Activated CD4-positive, alpha-beta T cell treated with anti-CD3 and anti-CD28 coated beads, Interleukin-2, amount 10 ng/mL, durations not matched to agents 24 days and 14 days (primary cell): ENCODE measurements at places on chromosomes 2 and 18. TPM values are rescaled to one million over a fixed set of nuclear protein-coding genes. Genes with fewer than 3 reads are reported as not detected.

MEP1B gene
- not detected in 2 replicates for total RNA-seq

GRCh38 chr2:119871725-119872124 lies 112.0 kb downstream of the PTPN4 start:
- H3K27ac ChIP-seq: no peak overlapping the region
- H3K4me3 ChIP-seq: no peak overlapping the region
- peaks cover 8% of the 10 kb centered on the region for H3K36me3 ChIP-seq

GCC2 gene
- 38.1 and 43.4 TPM in 2 replicates for total RNA-seq

- H3K4me1 ChIP-seq: peaks cover 9% of the 10 kb centered on the region
- DNase-seq: no peak
- no peak overlapping the region for H3K27ac ChIP-seq
These were observed 678 bp downstream of the CYP27C1 start for GRCh38 chr2:127219171-127220070.

DNAH6 gene
- 0.17 and 0.23 TPM in 2 replicates for total RNA-seq

MROH2A gene
- total RNA-seq: not detected in 2 replicates

KIF1A gene
- total RNA-seq: 0.37 and 0.47 TPM in 2 replicates

- H3K4me3 ChIP-seq: no peak overlapping the region
- H3K4me1 ChIP-seq: no peaks in the 10 kb centered on the region
- DNase-seq: no peak
- no peak overlapping the region for H3K27ac ChIP-seq
These were observed 226.8 kb upstream of the PXDN start for GRCh38 chr2:1971124-1971523.

DNA sequence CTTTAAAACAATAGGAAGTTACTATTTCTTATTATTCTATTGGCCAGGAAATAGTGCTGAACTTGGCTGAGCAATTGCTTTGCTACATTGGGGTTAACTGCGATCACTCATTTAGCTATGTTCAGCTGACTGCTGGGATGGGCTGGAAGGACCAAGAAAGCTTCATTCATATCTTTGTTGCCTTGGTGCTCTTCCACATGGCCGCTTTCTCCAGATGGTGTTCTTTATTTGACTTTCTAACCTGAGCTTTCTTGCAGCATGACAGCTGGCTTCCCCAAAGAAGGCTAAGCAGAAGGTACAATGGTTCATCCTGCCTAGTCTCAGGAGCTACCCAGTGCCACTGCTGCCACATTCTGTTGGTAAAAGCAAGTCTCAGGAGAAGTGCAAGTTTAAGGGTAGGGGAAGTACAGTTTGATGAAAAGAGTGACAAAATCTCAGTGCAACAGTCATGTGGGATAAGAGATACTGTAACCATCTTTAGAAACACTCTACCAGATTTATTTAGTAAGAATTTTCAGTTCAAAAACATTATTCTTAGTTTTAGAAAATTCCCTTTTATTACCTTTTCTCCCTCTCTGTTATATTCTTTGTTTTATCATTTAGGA lies 180.6 kb upstream of the RBMS1 start:
- no peak overlapping the region for H3K4me3 ChIP-seq
- H3K27me3 ChIP-seq: peaks cover 5% of the 10 kb centered on the region
- DNase-seq: no peak

DNA sequence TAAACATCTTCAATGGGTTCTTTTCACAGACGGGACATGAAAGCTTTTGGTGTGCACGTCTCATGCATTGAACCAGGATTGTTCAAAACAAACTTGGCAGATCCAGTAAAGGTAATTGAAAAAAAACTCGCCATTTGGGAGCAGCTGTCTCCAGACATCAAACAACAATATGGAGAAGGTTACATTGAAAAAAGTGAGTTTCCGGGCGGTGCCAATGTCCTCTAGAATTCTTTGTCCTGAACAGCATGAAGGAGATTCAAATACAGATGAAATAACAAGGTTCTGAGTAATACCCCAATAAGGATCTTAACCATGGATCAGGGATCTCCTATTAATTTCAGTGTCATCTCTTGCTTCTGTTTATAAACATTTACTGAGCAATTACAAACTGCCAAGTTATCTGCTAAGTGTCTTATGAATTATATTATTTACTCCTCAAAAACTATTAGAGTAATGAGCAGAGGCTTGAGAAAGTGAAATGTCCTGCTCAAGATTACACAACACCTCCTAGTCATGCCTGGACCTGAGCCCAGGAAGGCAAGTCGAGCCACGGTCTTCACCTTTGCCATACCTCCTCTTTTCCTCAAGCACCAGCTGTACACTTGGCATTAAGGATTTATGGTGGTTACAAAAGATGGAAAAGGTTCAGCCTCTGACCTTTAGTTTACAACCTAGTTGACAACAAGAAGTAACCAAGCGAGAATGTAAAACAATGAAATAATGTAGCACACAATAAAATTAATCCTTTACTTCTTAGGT lies 22.6 kb downstream of the DHRS9 start:
- H3K4me1 ChIP-seq: peaks cover 21% of the 10 kb centered on the region
- H3K4me3 ChIP-seq: no peak overlapping the region
- H3K27me3 ChIP-seq: no peaks in the 10 kb centered on the region
- H3K36me3 ChIP-seq: peaks cover 2% of the 10 kb centered on the region
- H3K27ac ChIP-seq: no peak overlapping the region
- DNase-seq: no peak

GRCh38 chr2:28399956-28400355 lies 7.3 kb downstream of the FOSL2 start:
- H3K27ac ChIP-seq: peak overlapping the region; percentile 40
- no peak overlapping the region for H3K4me3 ChIP-seq
- peaks cover 56% of the 10 kb centered on the region for H3K36me3 ChIP-seq
- H3K27me3 ChIP-seq: no peaks in the 10 kb centered on the region
- peaks cover 60% of the 10 kb centered on the region for H3K4me1 ChIP-seq
- DNase-seq: no peak

DNA sequence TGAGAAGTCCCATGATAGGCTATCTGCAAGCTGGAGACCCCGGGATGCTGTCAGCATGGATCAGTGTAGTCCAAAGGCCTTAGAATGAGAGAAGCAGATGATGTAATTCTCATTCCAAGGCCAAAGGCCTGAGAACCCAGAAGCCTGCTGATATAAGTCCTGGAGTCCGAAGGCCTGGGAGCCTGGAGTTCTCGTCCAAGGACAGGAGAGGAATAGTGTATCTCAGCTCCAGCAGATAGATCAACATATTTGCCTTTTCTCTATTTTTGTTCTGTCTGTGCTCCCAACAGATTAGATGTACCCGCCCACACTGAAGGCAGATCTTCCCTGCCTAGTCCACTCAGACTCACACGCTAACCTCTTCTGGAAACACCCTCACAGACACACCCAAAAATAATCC lies 454.9 kb upstream of the CHAC2 start:
- no peaks in the 10 kb centered on the region for H3K27me3 ChIP-seq
- no peak for DNase-seq
- H3K27ac ChIP-seq: no peak overlapping the region
- H3K4me1 ChIP-seq: no peaks in the 10 kb centered on the region

DNA sequence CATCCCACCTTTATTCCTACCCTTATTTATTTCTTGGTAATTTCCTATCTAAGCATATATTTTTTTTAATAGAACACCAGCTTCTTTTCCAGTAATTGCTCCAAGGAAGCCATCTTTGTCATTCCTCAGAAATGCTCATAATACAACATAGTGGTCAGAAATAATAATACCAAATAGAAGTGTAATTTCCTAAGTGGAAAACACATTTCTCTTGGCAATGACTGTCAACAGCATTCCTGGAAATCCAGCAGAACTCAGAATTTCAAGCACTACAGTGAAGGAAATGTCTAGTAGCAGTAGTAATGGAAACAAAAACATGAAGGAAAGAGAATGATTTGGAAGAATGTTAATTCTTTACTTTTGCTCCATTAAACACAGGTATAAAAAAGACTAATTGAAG lies 56.6 kb downstream of the GDF7 start:
- H3K36me3 ChIP-seq: peaks cover 9% of the 10 kb centered on the region
- H3K4me1 ChIP-seq: peaks cover 2% of the 10 kb centered on the region
- H3K27me3 ChIP-seq: no peaks in the 10 kb centered on the region
- H3K27ac ChIP-seq: no peak overlapping the region

DNA sequence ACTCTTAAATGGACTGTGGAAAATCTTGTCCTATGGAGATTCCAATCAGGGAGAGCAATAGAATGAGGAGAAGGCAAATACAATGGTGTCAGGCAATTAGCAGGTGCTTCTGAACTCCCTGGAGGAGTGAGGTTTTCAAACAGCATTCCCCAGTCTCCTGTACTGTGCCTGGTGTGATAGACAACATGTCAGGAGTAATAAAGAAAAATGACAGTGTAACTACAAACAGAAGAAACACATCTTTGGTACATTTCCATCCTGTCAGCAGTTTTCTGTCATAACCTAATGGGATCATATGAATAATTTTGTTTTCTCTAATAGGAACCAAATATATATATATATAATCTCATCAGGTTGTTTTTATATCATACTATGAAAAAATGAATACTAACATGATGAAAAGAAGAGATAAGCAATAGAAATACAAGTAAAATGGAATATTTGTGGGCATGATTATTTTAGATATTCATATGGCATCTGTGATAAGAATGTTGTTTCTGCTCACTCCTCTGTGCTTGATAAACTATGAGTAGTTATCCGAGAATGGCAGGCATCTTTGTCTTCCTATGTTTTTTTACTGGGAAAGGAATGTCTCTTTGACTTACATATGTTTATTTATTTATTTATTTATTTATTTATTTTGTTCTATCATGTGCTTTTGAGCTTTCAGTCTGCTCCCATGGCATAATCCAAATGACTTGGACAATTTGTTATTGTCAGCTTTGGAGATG lies 441.7 kb downstream of the TXNL1 start:
- no peaks in the 10 kb centered on the region for H3K36me3 ChIP-seq
- H3K27me3 ChIP-seq: no peaks in the 10 kb centered on the region

DNA sequence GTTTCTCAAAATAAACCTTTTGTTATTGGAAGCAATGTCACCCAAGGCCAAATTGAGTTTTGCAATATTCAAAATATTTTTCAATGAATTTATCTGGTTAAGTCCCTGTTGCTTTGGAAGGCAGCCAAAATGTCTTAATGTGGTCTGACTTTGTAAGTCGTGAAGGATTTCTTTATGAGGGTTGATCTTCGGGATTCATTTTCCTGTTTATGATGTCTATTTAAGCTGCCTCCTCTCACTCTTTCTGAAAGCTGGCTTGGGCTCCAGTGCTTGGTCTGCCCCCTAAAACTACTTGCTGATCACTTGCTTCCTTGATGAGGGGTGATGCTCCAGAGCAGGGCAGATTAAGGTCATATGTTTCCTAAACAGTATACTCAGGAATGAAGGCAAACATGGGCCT lies 141.1 kb downstream of the ANTXR1 start:
- peaks cover 2% of the 10 kb centered on the region for H3K27me3 ChIP-seq
- H3K4me3 ChIP-seq: no peak overlapping the region
- no peak overlapping the region for H3K27ac ChIP-seq
- DNase-seq: no peak
- no peaks in the 10 kb centered on the region for H3K4me1 ChIP-seq

GRCh38 chr2:106147159-106147558 lies 46.9 kb downstream of the UXS1 start:
- no peaks in the 10 kb centered on the region for H3K27me3 ChIP-seq
- peaks cover 39% of the 10 kb centered on the region for H3K4me1 ChIP-seq
- peak overlapping the region; percentile 42 for H3K27ac ChIP-seq
- DNase-seq: no peak
- no peak overlapping the region for H3K4me3 ChIP-seq

DNA sequence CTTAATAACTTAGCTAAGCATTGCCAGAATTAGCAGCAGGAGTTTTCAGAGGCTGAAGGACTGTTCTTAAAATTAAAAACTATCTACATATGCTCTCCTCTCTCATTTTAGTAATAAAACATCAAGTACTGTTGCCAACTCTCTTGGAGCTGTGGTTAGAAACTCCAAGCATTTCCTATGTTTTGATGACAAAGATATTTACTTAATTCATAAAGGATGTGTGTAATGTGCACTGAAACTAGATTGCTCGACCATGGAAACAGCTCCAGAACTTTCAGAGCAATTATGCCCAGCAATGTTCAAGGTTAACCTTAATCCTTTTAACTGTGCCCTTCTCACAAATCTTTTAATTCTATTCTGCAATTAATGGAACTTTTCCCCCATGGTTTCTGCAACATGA lies 8.4 kb downstream of the GRP start:
- H3K4me3 ChIP-seq: no peak overlapping the region
- no peaks in the 10 kb centered on the region for H3K4me1 ChIP-seq
- peaks cover 55% of the 10 kb centered on the region for H3K27me3 ChIP-seq
- DNase-seq: no peak
- H3K27ac ChIP-seq: no peak overlapping the region
- no peaks in the 10 kb centered on the region for H3K36me3 ChIP-seq

- no peak overlapping the region for H3K4me3 ChIP-seq
- peaks cover 2% of the 10 kb centered on the region for H3K27me3 ChIP-seq
- no peaks in the 10 kb centered on the region for H3K4me1 ChIP-seq
- DNase-seq: no peak
- H3K27ac ChIP-seq: no peak overlapping the region
These were observed 57.3 kb downstream of the SLC8A1 start for GRCh38 chr2:40394597-40394996.

DNA sequence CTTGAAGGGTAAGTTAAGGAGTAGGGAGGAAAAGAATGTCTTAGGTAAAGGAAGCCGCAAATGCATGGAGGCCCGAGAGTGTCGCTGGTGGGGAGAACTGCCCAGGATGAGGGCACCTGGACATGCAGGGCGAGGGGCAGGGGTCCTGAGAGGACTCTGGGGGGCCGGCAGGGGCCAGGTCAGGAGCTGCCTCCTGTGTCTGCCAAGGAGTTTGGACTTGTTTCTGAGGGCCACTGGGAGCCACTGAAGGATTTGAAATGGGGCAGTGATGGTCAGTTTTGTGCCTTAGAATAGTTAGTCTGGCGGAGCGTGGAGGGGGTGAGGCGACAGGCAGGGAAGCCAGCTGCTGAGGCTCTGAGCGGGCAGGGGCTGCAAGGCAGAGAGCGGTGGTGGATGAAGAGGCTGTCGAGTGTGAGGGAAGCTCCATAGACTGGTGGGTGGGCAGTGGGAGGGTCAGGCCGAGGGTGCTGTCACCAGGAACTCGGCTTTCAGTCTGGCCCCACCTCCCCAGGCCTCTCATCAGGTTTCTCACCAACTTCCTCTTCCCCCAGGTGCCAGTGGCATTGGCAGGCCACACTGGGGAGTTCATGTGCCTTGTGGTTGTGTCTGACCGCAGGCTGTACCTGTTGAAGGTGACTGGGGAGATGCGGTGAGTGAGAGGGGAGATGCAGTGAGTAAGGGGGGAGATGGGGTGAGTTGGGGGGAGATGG lies 14.7 kb upstream of the SLC4A3 start:
- peaks cover 5% of the 10 kb centered on the region for H3K4me1 ChIP-seq
- no peak for DNase-seq
- no peak overlapping the region for H3K27ac ChIP-seq
- H3K4me3 ChIP-seq: no peak overlapping the region
- H3K27me3 ChIP-seq: no peaks in the 10 kb centered on the region

DSC2 gene
- not detected in 2 replicates for total RNA-seq

DNA sequence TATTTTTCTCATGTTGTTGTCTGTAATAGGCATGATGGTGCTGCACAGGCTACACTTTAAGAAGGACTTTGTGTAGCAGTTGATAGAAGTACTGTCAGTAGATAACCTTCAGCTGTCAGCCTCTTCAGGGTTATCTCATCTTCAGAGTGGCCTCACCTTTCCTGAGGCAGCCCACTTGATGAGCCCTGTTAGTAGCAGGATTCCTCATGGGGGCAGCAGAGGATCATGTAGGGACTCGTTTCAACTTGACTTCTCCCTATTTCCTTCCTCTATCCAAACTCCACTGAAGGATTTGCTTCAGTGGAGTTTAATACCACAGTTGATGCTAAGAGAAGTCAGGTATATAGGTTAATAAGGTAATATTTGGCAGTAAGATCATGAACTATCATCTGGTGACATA lies 530.3 kb upstream of the FSIP2 start:
- DNase-seq: no peak
- H3K27me3 ChIP-seq: no peaks in the 10 kb centered on the region
